NCI-H1694 (cell line): ENCODE measurements at places on chromosomes 13 and 19.
A peak's percentile ranks its signal among the peaks of the same experiment; 100 is the strongest.

DNA sequence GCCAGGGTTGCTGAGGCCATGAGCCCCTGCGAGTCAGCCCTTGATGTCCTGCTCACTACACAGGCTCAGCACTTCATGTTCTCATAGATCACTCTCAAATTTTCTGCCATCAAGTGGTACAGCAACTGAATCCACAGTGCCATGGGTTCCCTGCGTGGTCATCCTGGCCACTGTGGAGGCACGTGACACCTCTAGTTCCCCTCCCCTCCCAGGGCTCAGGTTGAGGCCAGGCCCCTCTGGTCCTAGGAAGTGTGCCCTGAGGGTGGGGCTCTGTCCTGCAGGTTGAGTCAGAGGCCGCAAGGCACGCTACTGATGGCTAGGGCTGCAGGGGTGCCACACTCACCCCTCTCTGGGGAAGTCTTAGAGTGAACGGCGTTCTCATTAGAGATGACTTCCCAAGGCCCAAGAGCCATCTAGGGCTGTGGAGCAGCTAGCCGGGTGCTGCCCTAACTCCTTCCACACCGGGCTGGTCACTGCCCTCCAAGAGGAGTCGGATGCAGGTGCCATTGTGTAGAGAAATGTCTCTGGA lies 39.8 kb upstream of the TPM4 start:
- no peak for DNase-seq

DNA sequence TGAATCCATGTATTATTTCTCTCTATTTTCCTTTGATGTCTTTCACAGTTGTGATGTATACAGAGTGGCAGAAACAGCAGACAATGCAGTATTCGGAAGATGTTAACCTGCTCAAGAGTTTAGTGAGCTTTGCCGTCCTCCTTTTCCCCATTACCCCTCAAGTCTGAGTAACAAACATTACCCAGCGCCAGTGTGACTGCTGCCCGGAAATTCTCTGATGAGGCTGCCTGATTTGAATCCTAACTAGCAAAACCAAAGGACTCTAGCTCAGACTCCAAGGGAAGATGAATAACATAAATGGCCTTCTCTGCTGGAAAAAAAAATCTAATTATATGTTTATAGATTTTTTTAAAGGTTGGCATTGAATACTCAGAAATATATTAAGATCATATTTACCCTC lies 247.3 kb upstream of the SOX21 start:
- DNase-seq: no peak

DNA sequence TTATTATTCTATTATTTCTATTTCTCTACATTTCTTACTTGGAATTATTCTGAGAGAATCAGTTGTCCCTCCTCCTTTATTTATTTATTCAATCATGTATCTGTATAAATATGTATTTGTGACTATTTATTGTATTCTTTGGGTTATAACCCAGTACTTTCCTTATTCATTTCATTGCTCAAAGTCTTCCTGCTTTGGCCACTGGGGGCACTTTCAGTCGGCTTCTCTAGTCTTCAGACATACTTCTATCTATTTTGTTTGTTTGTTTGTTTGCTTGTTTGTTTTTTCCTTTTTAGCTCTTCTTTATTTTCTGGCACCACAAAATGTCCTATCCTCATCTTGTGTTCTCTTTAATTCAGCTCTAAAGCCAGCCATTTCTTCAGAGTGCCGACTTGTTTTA lies 260.4 kb downstream of the NALCN start:
- no peak for DNase-seq

DNA sequence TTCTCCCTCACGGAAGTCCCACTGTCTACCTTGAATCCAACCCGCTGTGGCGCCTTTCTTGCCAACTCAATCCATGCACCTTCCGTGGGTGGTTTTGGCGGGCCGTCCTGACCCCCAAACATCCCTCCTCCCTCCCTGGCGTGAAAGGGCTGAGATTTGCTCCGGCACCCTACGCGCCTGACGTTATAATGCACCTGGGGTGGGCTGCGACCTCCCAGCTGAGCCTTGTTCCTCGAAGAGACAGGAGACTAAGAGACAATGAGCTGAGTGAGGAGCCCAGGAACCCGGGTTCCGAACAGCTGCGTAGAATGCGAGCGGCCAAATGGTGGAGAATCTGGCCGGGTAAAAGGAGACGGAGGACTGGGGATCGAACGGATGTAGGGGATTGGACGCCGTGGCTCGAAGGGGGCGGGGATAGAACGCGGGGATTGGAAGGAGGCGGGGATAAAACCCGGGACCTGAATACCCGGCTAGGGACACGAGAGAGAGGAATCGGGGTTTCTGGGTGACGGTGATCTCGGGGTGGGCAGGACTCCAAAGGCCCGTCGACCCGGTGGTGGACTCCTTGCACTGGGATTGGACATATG lies at the start of gene CPT1C:
CPT1C (plus strand) TSS at position 461 of the 587 bp plus-strand sequence. CDS start 1,137 bp downstream, outside the sequence.
- DNase-seq: peak; percentile 94

GRCh38 chr19:13850910-13851733 lies 25.8 kb upstream of the NANOS3 start:
- no peak for DNase-seq

DNA sequence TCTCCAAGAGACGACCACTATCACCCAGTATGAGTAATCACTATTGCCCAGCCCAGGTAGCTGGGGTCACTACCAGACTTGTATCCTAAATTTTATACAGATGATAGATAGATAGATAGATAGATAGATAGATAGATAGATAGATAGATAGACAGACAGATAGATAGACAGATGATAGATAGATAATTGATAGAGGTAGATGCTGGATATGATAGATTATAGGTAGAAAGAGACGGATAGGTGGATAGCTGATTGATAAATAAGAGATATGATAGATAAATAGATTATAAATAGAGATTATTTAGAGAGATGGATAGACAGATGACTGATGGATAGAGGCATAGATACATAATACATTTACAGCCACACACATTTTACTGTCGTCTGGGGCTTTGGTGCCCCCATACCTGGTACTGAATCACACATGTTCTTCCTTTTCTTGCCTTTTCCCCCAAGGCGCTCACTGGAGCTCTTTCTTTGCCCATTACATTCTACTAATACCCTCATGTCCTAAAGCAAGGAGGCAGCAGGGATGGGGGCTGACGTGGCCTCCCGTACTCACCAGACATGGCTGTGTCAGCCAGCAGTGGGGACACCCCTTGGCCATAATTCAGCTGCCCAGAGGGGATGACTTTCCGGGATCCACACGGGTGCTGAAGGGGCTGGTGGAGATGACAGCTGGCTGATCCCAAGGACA lies 44.6 kb upstream of the CCNE1 start:
- DNase-seq: no peak

DNA sequence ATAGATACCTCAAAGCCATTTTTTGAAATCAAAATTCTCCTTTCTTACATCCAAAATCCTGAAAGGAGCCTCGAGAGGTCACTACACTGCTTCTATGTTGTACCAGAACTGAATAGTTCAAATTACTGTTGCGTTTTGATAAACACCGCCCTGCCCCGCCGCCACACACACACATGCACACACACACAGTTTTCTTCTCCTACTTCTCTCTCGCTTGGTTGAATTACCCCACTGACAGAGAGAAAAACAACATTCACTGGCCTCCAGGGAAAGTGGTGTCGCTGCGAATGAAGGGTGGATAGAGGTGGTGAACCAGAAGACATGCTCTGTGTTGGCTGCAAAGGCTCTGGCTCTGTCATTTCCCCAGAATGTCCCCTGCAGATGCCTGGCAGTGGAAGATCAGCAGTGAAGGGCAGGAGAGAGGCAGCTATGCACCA lies 183.4 kb upstream of the RFC3 start:
- DNase-seq: no peak

DNA sequence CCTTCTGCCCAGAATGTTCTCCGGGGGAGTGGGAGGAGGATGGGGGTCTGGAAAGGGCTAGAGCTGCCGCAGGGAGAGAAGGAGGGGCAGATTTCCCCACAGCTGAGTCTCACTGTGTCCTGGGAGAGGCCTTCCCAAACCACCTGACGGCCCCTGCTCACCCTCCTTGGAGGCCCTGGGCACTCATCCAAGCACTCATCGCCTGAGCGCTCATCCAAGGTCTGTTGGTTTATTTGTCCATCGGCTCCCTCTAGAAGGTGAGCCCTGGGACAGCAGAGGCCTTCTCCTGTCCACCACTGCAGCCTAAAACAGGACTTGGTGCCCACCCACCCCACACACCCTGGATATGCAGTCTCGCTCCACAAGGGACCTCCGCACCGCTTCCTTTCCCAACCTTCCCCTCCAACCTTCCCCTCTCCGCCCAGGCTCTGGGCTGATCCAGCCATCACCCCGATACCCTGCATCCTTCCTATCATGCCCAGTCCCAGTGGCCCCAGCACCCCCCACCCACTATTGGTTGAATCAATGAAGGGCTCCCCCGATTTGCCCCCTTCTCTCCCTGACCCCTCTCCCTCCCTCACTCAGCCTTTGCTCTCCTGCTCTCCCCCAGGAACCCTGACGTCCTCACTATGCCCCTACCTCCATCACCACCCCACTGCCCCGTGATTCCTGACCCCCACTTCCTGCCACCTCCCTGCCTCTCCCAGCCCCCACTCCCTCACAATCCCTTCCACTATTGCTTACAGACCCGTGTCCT lies 1.7 kb downstream of the UBXN6 start:
- no peak for DNase-seq

DNA sequence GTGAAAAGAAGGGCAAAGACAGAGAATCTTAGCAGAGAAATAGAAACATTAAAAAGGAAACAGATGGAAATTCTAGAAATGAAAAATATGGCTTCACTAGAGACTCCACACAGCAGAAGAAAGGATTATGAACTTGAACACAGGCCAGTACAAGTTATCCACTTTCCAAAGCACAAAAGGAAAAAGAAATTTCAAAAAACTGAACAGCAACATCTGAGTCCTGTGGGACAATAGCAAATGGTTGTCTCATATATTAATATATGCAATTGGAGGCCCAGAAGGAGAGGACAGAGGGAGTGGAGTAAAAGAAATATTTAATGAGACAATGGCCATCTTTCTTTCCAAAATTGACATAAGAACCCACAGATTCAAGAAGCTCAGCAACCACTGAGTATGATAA lies 141.7 kb upstream of the GJB6 start:
- no peak for DNase-seq

- DNase-seq: no peak
These were observed 15.7 kb upstream of the F7 start for GRCh38 chr13:113089693-113090414.

GRCh38 chr19:18503971-18504885 lies 17.6 kb downstream of the ELL start:
- no peak for DNase-seq

DNA sequence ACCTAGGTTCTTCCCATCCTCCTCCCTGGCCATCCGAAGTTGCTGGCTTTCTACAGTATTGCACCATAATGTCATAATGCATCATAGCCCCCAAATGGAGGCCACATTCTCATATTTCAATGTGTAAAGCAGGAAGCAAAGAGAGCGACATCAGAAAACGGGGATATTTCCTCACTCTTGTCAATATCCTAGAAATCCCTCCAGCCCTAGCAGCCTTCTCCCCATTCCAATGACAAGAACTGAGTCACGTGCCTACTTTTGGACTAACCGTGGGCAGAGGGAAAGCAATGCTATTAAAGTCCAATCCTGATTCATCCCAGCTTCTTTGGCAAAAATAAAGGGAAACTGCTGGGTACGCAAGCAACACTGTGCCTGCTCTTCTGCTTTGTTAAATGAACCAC lies 4.3 kb upstream of the RAP2A start:
- DNase-seq: no peak

GRCh38 chr19:3721131-3721886 lies 13.1 kb downstream of the TJP3 start:
- DNase-seq: peak; percentile 66

GRCh38 chr19:31529121-31529520 lies 179.9 kb upstream of the TSHZ3 start:
- no peak for DNase-seq

- DNase-seq: no peak
These were observed 41.3 kb downstream of the RCBTB2 start for GRCh38 chr13:48491423-48492095.

GRCh38 chr19:5046339-5047039 lies 77.6 kb downstream of the KDM4B start:
- no peak for DNase-seq

DNA sequence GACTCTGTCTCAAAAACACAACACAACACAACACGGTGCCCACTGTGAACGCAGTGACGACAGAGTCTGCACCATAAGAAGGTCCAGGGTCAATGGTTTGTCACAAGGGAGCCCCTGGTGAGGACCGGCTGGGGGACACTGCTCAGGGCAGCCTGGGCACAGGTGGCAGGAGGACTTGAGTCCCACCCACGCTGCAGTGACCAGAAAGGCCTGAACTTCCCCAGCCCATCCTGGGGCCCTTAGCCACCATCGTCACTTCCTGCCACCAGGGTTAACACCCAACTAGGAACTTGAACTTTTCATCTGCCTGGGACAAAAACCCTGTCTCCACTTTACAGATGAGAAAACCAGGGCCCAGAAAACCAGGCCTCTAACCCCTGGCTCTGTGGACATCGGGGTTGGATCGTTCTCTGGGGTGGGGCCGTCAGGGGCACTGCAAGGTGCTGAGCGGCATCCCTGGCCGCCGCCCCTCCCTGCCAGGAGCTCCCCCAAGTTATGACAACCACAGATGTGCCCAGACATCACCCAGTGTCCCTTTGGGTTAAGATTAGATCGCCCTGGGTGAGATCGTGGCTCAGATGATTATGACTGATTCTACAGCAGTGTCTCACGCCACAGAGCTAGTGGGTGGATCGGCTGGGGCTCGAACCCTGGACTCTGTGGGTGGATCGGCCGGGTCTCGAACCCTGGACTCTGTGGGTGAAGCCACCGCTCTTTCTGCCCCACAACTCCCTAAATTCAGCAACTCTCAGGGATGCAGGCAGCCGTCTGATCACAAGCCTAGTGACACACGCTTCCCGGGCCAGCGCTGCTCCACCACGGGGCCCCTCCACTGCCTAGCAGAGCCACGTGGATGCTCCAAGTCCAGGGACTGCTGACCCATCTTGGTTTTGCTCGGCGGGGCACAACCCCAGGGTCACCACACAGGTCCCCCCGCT lies 14.0 kb downstream of the MOB3A start:
- DNase-seq: no peak

DNA sequence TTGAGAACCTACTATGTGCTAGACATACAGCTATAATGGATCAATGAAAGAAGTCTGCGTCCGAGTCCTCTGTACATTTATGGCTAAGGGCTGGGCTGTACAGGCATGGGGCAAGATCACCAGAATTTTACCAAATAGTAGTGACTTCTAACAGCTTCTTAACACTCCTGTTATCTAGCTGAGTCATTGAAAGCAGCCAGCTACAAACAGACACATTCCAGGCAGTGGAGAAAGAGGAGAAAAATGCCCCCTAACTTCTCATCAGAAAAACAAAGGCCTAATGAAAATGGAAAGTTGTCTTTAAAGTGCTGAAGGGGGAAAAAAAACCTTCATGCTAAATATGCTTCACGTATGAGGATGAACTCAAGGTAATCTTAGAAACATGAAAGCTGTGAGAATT lies 14.3 kb upstream of the ZNF667 start:
- DNase-seq: no peak
